ENCODE measurements at places on chromosomes 5 and 9.

DNA sequence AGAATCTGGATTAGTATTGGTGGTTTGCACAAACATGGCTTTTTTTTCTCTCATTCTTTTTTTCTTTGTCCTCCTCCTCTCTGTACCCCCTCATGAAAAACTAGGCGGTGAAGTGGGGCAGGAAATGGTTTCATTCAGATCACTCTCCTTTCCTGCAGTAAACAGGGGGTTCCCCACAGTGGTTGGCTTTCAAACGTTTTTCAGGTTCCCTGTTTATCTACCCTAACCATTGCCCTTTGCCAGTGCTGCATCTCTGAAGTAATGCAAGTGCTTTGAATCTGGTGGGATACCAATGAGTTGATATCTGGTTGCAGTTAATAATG lies 29.8 kb downstream of the NR4A3 start:
- no peak for DNase-seq

DNA sequence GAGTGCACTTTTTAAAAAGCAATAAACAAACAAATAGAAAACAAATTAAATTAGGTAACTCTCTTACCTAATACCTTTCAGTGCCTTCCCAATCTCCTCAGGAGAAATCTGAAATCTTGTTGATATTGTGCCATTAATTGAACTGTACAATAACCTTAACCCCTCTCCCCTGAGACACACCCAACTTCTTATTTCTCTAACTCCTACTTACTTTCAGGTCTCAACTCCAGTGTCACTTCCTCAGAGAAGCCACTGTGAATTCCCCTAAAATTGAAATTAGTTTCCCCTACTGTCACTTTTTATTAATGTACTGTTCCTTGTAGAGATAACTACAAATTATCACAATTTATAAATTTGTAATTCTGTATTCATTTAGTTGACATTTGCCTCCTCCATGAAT lies 295.3 kb upstream of the TNC start:
- no peak for DNase-seq

- peak; percentile 1 for DNase-seq
Measured at GRCh38 chr9:68706363-68707201, 1.5 kb downstream of the PIP5K1B start.

DNA sequence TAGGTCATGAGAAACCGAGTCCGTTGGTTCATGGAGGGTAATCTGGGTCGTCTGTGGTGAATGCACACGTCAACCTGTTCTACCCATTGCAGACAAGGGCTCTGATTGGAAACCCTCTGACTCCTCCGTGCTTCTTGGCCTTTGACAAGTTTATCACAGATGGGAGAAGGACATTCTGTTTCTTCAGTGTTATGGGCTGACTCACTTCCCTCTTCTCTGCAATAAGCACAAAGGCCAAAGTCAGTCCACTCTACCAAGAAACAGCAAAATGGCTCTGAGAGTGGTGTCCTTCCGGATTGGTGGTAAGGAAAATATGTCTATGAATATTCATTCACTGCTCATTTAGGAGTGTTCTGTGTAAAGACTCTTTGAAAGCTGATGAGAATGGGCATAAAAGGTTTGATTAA lies 89.3 kb downstream of the FEM1C start:
- no peak for DNase-seq

GRCh38 chr5:88818296-88818695 lies 64.7 kb downstream of the MEF2C start:
- DNase-seq, result no peak

DNA sequence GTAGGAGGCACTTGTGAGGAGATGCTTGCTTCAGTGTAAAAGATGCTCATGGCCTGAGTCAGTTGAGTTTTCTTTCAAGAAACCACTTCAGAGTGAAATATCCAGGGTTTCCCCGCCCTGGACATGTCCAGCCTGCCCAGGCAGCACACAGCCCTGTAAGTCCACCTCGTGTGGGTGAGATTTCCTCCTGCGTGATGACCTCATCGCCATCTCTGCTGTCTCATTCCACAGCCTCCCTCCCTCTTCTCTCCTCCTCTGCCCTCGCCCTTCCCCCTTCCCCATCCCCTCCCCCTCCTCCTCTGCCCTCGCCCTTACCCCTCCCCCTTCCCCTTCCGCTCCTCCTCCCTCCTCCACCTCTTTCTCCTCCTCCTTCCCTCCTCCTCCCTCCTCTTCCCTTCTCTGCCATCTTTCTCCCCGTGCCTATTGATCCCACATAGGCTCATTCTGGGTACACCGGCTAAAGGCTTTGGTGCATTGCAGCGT lies 34.0 kb upstream of the NCS1 start:
- peak; percentile 48 for DNase-seq

GRCh38 chr9:130333712-130334062 lies 68.1 kb downstream of the HMCN2 start:
- no peak for DNase-seq

GRCh38 chr5:108900668-108901067 lies 153.0 kb downstream of the FER start:
- DNase-seq, result no peak

GRCh38 chr9:5624655-5625054 lies 4.3 kb upstream of the RIC1 start:
- DNase-seq, result no peak

DNA sequence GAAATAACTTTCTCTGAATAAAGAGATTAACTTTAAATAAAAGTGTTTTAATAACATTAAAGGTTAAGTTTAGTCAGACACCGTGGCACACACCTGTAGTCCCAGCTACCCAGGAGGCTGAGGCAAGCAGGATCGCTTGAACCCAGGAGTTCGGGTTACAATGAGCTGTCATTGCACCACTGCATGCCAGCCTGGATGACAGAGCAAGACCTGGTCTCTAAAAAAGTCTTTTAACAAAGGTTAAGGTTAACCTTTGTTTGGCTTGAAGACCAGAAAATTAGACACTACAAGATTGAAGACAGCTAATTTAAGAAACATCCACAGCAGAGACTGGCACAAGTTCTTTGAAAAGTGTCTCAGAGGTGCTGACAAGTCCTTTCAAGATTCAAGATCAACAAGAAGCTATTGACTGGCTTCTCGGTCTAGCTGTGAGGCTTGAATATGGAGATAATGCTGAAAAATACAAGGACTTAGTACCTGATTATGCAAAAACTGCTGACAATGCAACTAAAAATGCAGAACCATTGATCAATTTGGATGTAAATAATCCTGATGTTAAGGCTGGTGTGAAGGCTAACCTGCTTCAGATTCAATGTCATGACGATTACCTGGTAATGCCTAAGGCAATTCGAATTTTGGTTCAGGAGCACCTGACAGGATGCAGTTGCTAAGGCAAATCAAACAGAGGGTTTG lies 48.8 kb downstream of the FAM81B start:
- DNase-seq, result no peak

DNA sequence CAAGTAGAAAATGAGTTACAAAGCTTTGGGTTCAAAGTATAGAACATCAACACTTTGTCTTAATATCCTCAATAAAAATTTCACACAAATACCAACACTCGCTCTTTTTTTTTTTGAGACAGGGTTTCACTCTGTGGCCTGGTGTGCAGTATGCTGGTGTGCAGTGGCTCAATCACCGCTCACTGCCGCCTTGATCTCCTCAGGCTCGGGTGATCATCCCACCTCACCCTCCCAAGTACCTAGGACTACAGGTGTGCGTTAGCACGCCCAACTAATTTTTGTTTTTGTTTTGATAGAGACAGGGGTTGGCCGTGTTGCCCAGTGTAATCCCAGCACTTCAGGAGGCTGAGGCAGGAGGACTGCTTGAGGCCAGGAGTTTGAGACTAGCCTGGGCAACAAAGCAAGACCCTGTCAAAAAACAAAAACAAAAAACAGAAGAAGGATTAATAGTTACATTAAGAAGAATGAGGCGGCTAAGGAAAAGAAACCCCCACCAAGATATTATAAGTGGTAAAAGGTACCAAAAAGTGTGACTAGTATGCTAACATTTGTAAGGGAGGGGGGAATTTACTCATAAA lies 20.3 kb downstream of the FNBP1 start:
- no peak for DNase-seq

DNA sequence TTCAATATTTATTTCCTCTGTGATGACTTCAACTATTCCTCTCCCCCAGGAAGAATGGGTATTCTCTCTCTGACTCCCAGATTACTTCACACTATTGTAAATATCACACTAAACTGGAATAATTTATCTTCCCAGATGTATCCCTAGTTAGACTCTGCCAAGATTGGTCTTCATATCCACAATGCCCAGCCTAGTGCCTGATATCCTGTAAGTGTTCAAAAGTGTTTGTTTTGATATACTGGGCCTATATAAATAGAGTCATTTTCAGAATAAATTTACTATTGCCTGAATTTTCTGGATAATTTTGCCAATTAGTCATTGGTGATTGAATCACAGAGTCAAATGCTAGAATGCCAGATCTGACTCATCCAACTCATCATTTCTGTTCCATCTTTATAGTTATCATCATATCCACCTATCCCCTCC lies 143.7 kb upstream of the TNC start:
- no peak for DNase-seq

DNA sequence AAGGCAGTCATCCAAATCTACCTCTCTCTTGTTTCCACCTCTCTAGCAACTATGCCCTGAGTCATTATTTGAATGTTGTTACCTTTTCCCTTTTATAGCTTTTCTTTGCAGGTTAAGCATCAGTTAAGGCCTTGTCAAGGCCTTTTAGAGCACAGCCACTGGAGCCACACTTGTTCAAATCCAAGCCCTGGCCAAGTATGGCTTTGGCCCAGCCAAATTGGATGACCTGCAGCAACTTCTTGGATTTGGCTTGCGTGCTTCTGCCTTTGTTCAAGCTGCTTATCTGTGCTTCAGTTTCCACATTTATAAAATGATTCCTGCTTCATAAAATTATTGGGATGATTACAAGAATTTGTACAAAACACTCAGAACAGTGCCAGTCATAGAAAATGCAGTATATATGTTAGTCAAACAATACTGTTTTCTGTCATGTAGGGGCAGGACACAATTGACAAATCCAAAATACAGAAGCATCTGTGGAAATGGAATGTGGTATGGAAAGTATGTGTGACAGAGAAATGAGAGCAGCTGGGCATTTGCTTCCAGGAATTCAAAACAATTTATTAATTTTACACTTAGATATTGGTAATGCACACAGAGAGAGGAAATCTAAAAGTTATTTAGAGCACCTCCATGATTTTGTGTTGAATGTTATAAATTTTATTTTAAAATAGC lies 17.9 kb upstream of the RLN1 start:
- peak; percentile 50 for DNase-seq

- DNase-seq, result no peak
Measured at GRCh38 chr5:44885903-44886302, 77.2 kb downstream of the MRPS30 start.

GRCh38 chr5:1368236-1368635 lies 23.3 kb upstream of the CLPTM1L start:
- DNase-seq, result no peak

DNA sequence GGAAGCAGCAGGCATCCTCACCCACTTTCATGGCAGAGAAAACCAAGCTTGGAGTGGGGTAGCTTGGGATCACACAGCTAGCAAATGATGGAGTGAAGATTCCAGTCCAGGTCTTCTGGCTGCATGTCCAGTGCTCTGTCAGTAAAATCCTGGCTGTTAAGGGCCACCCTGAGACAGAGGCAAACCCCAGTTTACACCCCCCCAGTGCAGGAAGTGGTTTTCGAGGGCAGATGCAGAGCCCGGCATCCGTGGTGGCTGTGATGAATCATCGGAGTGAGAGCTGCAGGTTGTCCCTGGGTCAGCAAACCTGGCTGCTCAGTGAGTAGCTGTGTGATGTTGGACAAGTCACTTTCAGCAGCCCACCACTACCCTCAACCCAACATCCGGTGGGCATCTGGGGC lies 115.4 kb downstream of the RGS3 start:
- peak; percentile 52 for DNase-seq

DNA sequence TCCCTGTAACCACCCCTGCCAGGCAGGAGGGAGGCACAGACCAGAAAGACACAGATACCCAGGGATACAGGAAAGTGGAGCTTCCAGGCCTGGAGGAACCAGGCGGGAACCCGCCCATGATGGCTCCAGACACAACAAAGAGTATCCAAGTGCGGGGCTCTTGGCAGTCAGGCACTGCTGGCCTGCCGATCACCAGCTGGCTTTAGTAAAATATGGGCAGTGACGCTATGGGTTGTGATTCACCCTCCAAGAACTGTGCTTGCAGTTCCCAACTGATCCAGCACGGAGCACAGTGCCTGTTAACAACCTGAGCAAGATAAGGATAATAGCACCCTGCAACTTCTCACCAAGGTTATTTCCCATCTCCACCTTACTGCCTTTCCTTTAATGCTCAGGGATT lies 463.3 kb downstream of the IRX1 start:
- no peak for DNase-seq

DNA sequence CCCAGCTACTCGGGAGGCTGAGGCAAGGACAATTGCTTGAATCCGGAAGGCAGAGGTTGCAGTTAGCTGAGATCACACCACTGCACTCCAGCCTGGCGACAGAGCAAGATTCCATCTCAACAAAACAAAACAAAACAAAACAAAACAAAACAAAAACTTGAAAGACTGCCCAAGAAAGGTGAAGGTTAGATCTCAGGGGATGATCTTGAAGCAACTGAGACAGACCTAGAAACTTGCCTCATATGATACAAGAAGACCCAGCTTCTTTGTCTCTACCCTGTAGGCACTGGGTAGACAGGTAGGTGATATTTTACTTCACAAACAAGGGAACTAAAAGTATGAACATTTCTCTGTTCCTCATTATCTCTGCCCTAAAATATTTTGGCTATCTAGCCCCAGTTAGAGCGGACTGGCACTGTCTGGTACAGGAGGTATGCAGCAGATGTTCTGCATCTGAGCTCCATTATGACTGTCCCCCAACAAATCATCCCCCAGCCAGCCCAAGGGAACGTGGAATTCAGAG lies 26.3 kb upstream of the SHOC1 start:
- no peak for DNase-seq

GRCh38 chr5:67409126-67409777 lies 212.7 kb upstream of the CD180 start:
- no peak for DNase-seq

- no peak for DNase-seq
Measured at GRCh38 chr5:67897431-67897830, 318.1 kb upstream of the PIK3R1 start.

Measured in muscle of leg (tissue), 16 donors.